ENCODE measurements at places on chromosomes 2 and 18.
A peak's percentile ranks its signal among the peaks of the same experiment; 100 is the strongest.

- no peak for DNase-seq
Observed at GRCh38 chr2:148124271-148124670, 103.4 kb downstream of the MBD5 start.

GRCh38 chr18:12630136-12630535, 27.8 kb downstream of the SPIRE1 start:
- DNase-seq = no peak

GRCh38 chr2:210663631-210664089, 107.3 kb downstream of the CPS1 start:
- DNase-seq = no peak

DNA sequence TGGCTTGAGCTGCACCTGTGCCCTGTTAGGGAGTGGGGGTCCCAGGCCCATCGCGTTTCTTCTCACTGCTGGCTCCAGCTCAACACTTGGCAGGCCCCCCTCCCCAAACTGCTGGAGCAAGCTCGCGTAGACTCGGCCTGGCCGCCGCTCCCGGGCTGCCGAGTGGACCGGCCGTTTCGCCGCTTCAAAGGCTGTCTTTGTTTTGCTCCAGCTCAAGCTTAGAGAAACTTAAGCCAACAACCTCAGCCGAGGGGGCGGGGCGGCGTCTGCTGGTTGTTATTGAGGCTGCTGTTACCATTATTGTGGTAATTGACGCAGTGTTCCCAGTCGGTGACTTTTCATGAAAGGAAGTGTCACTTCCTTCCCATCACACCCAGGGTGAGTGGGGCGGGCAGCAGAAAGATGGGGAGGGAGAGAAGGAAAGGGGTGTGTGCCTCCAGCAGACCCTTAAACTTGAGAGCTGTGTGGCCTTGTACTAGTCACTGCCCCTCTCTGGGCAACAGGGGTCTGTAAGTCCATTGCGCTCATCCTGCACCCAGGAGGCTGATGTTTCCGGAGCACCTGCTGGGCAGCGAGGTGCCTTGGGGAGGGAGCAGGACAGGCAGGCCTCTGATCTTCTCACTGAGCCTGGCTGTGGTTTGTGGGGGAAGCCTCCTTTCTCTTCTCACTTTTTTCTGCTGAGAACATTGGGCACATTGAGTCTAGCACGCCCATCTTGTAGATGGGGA, 2.1 kb downstream of the ARID5A start:
- DNase-seq = peak; percentile 98

DNA sequence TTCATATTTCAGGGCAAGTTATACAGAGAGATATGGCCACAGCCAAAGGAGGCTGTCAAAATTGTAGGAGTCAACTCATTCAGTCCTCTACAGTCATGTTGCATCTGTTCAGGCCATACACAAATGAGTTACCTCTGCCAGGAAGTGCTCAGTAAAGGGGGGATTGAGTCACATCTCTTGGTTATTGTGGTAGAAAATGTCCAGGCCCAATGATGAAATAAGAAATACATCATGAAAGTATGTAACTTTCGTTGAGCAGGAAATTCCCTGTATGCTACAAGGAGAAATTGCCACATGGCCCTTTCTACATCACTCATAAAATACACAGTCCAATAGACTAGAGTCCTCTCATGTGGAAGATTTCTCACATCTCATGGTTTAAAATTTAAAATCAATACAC, 103.9 kb upstream of the COL3A1 start:
- no peak for DNase-seq

DNA sequence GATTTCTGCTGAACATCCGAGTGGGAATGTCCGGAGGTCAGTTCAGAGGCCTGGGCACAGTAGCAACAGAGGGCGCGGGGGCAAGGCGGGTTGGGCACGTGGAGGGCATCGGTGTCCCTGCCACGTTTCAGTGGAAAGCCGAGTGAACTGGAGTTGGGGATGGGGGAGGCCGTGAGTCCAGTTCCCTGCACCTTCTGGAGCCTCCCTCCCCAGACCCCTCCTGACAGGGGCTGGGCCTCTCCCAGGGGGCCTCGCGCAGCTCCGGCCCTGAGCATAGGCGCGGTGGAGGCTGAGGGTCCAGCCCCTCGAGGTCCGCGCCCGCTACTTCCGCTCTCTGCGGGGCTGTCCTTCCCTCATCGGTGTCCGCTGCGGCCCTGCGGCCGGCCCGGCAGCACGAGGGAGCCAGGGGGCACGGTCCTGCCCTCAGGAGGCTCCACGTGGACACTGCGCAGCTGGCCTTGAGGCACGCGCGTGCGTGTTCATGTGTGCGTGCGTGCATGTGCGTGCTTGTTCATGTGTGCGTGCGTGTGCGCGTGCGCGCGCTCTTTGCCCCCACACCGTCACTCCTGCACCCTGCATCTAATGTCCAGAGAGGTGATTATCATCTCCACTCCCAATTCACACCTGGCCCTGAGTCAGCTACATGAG, 50.2 kb downstream of the PLEKHB2 start:
- no peak for DNase-seq

DNA sequence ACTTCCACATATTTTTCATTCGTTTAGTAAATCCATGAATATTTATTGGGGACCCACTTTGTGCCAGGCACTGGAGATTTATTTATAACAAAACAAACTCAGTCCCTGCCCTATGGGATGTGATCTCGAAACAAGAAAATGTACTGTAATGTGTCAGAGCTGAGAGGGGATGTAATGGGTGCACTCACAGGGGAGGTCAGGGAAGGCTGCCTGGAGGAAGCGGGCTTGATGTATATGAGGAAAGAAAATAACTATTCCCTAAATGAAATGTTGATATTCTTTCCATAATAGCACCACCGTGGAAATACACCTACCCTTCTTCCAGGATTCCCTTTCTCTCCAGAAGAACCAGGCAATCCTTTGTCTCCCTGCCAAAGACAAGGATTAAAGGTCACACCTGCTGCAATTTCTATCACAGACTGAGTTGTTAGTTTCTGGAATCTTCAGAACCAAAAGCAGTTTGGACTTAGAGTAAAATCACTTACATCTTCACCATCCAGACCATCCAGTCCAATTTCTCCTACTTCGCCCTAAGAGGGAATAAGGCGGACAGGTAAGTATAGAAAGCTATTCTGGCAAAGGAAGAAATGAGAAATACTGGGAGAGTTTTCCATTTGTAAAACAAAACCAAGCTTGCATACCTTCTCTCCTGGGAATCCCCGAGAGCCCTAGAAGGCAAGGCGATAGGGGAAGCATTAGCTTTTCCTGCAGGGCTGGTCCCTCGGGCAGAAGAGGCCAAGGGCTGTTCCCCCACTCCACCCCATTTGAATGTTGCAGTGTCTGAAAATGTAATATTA, 55.0 kb downstream of the COL6A3 start:
- peak; percentile 10 for DNase-seq

DNA sequence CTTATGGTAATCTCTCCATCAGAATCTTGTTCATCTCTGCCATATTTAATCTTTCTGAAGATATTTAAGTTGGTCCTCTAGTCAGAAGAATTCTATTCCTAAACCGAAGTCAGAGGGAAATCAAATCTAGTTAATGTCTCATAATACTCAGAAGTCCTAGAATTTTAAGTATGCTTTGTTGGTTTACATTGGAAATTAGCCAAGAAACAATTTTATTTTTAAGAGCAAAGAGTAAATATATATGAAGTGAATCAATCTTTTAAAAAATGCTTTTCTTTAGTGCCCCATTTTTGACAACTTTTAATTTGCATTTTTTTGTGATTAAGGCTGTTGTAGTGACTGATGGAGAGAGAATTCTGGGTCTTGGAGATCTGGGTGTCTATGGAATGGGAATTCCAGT, 38.1 kb downstream of the ME2 start:
- DNase-seq = no peak

GRCh38 chr2:172921532-172922236, 154.0 kb upstream of the MAP3K20 start:
- DNase-seq = no peak

DNA sequence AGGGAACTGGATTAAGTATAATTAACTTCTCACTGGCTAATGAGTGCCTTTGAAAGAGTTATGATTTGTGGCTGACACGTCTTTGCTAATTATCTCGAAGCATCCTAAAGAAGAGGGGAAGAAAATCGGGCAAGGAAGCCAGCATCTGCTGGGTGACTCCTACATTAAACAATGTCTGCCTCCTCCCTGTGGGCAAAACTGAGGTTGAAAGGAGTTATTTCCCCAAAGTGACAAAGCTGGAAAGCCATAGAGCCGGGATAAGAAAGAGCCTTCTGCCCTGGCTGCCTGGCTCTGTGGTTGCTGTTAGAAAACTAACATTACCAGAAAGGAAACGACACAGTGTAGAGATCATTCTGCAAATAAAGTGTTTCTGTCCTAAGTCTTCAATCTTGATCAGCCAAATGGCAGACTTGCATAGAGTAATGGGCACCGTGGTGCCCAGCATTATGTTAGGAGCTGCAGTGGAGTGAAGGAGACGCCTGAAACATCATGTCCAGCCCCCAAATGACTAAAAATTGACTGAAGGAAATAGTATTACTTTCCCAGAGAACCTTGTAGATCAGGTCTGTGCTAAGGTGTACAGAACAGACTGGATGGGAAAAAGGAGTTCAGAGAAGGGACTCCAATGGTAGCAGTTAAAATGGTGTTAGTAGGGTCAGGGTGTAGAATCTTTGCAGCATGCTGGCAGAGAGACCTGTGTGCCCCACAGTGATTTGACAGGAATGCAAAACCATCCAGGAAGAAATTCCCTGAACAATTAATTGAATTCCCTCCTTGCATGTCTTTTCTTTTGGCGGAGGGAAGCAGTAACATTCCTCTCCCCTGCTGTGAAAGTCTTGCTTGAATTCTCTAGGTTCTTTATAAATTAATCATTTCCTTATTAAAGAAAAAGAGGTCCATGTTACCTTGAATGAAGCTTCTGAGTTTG, 44.4 kb downstream of the ALPK2 start:
- no peak for DNase-seq

- DNase-seq = no peak
Observed at GRCh38 chr18:73848656-73849055, 299.0 kb downstream of the FBXO15 start.

- no peak for DNase-seq
Observed at GRCh38 chr18:22694954-22695353, 238.2 kb upstream of the RBBP8 start.

DNA sequence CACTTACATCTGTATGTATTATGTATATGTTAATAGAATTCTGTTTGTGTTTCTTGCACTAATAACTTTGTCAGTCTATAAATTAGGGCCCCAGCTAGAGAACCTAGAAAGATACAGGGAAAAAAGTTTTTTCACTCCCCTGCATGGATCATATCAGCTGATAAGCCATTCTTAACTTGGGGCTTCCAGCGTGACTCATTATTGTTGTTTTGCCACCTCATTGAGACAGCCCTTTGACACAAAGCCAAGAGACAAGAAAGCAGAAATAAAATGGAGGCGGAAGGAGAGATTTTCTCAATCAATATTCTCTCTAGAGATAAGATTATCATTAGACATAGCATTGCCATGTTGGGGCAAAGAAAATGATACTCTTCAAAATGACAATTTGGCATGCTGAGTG, 93.4 kb downstream of the AKAIN1 start:
- no peak for DNase-seq

- no peak for DNase-seq
Observed at GRCh38 chr18:2636126-2636631, 19.3 kb upstream of the SMCHD1 start.

- DNase-seq = no peak
Observed at GRCh38 chr2:85939131-85939530, 50.3 kb upstream of the ST3GAL5 start.

GRCh38 chr2:202425036-202425435, 48.9 kb downstream of the BMPR2 start:
- DNase-seq = no peak

GRCh38 chr18:23226391-23226790, 91.1 kb downstream of the CABLES1 start:
- DNase-seq = no peak

- DNase-seq = no peak
Observed at GRCh38 chr2:159439421-159439820, 152.9 kb upstream of the WDSUB1 start.

DNA sequence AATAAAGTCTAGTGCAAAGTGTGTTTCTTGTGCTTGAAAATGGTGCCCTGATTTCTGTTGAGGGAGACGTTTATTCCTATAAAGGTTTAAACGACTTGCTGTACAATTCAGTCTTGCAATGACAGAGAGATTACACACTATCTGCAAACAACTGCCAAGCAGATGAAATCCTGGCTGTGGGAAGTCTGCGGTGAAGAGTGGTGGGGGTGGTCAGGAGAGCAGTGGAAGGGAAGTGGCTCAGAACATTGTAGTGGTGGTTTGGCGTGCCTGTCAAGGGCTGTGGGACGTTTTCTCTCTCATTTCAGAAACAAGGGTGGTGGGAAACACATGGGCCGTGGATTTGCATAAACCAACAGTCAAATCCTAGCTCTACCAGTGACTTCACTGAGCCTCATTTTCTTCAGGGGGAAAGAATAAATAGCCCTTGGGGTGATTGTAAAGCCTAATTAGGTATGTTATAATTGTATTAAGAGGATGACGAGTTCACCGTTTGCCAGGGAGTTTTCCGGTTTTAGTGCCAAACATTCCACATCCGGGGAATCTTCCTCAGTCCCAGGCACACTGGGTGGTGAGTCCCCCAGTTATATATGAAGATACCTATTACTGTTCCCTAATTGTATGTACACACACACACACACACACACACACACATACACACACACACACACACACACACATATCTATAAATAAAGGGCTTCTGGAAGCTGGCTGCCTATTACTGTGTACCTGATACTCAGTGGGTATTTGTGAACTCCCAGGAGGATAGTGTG, 115.0 kb downstream of the SPTBN1 start:
- DNase-seq = peak; percentile 57
